Activated CD4-positive, alpha-beta T cell treated with anti-CD3 and anti-CD28 coated beads, Interleukin-2, Interleukin-6, amounts not matched to agents 100 ng/mL and 50 ng/mL, durations not matched to agents 16 hours and 8 hours (primary cell): ENCODE measurements at places on chromosomes 6 and 20.

DNA sequence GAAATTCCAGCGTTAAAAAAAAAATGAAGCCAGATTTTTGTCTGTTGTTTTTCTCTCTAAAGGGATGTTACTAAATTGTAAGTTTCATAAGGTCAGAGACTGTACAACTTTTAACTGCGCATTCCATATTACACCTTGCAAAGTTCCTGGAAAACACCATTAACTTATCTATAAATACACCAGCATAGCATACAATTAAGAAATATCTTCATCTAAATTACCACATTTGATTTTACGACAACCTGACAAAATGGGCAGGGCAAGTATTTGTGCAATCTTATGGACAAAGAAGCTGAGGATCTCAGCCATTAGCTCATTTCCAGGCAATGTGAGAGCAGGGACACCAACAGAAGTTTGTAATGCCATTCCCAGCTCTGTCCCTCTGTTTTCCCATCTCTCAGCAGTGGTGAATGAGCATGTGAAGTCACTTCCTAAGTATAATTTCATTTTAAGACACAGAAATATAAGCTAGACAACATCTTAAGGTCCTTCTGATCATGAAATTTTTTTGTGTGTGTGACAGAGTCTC lies 12.9 kb upstream of the GCM1 start:
- DNase-seq: no peak

GRCh38 chr6:154508573-154509375 lies 1.7 kb downstream of the CNKSR3 start:
- DNase-seq: no peak

DNA sequence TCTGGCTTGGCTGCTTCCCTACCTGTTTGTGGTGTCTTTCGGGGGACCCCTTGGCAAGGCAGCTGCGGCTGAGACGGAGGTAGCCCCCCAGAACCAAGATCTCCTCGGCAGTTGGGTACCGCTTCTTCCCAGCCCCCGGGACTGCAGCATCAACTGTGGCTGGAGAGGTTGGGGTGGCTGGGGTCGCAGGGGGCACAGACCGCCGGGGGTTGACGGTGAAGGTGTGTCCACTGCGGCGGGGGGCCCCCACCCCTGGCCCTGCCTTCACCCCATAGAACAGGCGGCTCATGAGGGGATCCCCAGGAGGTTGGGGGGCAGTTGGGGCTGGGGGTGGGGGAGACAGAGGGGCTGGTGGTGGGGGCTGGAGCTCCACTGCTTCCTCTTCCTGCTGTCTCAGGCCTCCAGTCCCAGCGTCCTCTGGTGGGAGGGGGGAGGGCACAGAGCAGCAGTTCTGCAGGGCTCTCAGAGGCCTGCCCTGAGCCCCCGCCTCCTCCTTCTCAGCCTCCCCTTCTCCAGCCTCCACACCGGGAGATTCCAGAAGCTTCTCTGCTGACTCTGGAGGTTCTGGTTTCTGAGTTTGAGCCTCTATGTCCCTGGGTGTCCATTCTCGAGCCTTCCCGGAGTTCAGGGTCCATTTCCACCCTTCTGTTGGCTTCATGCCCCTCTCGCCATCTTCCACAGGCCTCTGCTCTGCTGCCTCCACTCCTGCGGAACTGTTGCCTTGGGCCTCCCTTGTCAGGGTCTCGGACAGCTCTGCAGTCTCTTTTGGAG lies 1.9 kb downstream of the PPP1R18 start:
- DNase-seq: peak; percentile 81

GRCh38 chr6:2581011-2581410 lies 169.7 kb downstream of the MYLK4 start:
- no peak for DNase-seq

GRCh38 chr6:92329208-92329847 lies 1090.0 kb downstream of the EPHA7 start:
- no peak for DNase-seq

GRCh38 chr6:11202513-11203305 lies 29.8 kb downstream of the NEDD9 start:
- peak; percentile 47 for DNase-seq

GRCh38 chr20:20719411-20719810 lies 7.0 kb upstream of the RALGAPA2 start:
- no peak for DNase-seq

GRCh38 chr6:65055545-65055944 lies 651.5 kb downstream of the EYS start:
- no peak for DNase-seq
